ENCODE measurements at places on chromosomes 2 and 18.
A peak's percentile ranks its signal among the peaks of the same experiment; 100 is the strongest.

DNA sequence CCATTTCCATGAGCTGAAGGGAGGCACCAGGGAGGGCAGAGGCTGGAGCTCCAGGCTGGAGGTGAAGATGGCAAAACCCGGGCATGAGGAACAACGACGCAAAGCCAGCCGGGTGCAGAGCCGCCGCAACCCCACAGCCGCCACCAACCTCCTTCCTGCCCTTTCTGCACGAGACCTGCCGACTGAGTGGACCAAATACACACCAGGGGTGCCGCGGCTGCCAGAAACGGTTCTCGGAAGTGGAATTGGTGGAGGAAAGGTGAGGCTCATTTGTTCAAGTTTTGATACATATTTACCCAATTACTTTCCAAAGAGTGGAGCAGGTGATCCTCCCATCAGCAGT lies 8.4 kb upstream of the CIDEA start:
- no peak for DNase-seq

DNA sequence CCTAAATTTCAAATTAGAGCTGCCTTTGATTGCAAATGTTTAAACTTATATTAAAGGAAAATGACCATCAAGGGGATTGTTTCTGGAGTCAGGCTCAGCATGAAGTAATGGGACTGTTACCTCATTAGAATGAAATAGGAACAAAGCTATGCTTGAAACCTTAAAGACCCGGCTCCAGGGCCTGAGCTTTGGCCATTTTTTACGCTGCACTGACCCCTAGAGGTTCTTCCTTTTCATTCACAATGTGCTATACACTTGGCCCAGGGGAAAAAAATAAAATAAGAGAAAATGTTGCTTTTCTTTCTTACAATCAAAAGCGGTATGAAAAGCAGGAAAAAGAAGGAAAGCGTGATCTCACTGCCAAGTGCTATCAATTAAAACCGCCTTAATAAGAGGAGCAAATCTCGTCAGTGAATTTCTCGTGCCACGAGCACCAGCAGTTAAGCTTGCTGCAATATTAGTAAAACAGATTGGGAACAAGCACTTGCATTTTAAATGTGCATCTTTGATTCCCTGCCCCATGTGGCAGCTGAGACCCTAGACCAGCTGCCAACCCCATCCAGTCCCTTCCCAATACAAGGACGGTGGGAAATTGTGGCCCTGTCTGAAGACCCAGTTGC lies 96.6 kb downstream of the MBD2 start:
- DNase-seq, result peak; percentile 30

- no peak for DNase-seq
Measured at GRCh38 chr2:55114597-55114996, 64.3 kb upstream of the RTN4 start.

DNA sequence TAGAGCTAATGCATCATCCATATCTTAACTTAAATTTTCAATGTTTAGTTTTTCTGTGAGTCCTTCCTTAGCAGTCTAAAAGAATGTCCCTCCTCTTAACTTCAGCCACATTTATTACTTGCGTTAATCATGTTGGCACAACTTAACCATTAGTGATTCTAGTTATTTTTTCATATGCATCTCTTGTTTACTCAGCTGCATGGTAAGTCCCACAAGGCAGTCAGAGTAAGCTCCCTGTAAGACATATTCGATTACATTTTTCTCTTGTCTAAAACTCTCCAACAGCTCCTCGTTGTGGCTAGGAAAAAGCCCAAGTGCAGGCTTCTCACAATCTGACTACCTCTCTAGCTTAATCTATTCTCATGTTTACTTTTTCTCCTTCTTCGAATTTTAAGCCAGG lies 2045.3 kb upstream of the PIK3C3 start:
- DNase-seq, result no peak

GRCh38 chr18:42828881-42829280 lies 286.6 kb downstream of the RIT2 start:
- DNase-seq, result no peak

DNA sequence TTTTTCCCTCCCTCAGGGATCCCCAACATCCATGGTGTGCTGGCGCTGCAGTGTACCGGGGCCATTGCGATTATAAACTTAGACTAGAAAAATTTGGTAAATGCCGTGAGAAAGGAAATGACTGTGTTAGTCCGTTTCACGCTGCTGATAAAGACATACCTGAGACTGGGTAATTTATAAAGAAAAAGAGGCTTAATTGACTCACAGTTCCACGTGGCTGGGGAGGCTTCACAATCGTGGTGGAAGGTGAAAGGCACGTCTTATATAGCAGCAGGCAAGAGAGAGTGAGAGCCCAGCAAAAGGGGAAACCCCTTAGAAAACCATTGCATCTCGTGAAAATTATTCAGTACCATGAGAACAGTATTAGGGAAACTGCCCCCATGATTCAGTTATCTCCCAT lies 44.3 kb downstream of the NTSR2 start:
- DNase-seq, result no peak

DNA sequence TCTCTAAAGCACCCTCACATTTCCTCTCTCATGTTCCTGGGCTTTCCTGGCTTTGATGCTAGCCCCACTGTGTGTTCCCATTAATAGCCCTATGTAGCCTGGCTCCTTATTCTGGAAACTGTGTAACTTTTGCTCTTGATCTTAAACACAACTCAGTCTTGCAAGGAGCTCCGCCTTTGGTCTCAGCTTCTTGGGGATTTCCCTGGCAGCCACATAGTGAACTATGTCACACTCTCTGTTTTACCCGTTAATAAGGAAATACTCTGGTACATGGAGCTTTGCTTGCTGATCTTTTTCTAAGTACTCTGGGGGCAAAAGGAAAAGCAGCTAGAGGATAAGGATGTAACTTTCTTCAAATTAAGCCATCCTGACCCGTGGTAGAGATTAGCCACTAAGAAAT lies 259.3 kb downstream of the NEDD4L start:
- DNase-seq, result no peak

GRCh38 chr18:58046794-58047555 lies 2.9 kb downstream of the NEDD4L start:
- DNase-seq, result no peak

GRCh38 chr2:213476641-213477040 lies 192.4 kb downstream of the SPAG16 start:
- DNase-seq, result no peak

DNA sequence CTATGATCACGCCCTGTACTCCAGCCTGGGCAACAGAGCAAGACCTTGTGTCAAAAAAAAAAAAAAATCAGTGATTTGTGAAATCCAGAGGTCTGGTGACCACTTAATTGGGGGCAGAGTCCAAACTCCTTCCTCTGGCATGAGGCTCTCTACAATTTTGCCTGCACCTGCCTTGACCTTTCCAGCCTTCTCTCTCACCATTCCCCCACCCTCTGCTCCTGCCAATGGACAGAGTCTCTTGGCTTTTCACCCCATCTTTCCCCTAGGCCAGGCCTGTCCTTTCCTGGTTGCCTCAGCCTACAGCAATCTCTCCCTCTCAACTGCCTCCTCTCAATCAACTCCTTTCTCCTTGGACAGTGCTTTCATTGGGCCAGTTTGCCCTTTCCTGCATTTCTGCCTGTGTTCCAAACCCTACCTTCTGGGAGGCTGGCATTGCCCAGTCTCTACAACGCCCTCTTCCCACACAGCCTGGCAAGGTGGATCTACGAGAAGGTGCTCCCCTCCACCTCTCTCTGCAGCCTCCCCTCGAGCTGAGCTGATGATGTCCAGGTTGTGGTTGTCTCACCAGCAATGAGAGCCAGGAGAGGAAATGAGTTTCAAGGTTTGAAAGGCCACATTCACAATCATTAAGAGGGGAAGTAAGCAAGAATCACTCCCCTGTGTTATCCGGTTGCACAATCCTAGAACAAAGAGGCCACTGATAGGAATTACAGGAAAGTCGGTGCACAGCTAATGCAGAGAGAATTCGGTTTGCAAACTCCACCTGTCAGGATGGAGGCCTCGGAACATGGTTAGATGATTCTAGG lies 39.5 kb upstream of the NPAS2 start:
- no peak for DNase-seq

DNA sequence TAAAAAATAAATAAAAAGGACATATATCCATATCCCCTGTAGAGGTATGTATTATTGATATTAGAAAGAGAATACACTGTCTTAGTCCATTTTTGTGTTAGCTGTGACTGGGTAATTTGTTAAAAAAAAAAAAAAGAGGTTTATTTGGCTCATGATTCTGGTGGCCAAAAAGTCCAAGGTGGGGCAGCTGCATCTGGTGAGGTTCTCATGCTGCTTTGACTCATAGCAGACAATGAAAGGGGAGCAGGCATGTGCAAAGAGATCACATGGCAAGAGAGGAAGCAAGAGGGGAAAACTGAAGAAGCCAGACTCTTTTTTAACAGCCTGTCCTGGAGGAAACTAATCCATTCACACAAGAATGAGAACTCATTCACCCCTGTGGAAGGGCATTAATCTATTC lies 101.6 kb upstream of the MAP4K3 start:
- no peak for DNase-seq

DNA sequence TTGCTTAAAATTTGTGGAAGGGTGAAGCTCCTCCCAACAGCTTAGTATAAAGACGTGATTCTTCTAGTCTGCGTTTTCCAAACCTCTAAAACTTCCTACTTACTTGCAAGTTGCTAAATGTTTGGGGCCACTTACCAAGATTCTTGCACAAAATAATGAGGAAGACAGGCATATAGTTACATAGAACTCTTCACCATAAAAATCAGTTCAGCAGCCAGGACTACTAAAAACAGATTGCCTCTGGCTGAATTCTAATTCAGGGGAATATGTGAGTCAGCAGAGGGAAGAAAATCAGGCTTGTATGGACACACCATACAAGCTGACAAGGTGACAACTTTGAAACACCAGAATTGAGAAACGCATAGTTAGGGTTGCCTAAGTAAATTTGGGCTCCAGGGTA lies 2.8 kb upstream of the PEX13 start:
- no peak for DNase-seq

GRCh38 chr2:169351725-169352124 lies 10.6 kb downstream of the LRP2 start:
- no peak for DNase-seq

- no peak for DNase-seq
Measured at GRCh38 chr18:57299931-57300330, 52.4 kb upstream of the ST8SIA3 start.

GRCh38 chr18:24014986-24015638 lies 558 bp downstream of the TTC39C start:
- DNase-seq, result peak; percentile 46

- no peak for DNase-seq
Measured at GRCh38 chr2:124626993-124627392, 601.9 kb downstream of the CNTNAP5 start.

- DNase-seq, result peak; percentile 49
Measured at GRCh38 chr2:134460583-134460998, 206.7 kb downstream of the MGAT5 start.

GRCh38 chr2:12320991-12321641 lies 395.6 kb upstream of the TRIB2 start:
- no peak for DNase-seq

DNA sequence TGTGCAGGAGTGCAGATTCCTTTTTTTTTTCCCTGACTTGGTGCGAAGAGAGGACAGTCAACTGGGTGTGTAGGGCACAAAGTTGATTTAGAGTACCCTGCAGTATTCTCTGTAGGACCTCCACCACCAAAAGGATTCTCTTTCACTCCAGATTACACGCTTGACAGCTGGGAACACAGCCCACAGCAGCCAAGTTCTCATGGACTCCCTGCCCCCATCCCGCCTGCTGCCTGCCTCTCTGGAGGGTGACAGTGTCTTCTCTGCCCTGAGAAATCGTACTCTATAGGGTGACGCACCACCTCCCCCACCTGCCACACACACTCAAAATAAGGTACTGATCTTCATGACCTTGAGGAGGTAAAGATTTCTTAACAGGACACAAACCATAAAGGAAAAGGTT lies 26.6 kb upstream of the IHH start:
- DNase-seq, result no peak

GRCh38 chr2:183543731-183544130 lies 419.5 kb downstream of the NUP35 start:
- no peak for DNase-seq

DNA sequence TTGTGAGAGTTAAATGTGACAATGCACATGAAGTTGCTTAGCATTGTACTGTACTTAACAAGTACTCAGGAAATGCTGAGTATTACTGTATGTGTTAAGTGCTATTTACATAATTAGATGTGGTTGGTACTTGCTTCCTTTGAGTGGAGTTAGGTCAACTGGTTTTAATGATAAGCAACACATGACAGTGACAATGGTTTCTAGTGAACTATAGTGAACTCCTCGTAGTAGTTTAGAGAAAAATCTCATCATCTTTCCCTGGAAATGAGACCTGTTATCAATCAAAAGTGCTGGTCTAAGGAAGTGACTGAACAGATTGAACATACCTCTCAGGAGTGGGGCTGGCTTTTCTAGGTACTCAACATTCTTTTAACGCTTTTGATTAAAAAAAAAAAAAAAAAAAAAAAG lies 29.2 kb upstream of the ZDBF2 start:
- no peak for DNase-seq

DNA sequence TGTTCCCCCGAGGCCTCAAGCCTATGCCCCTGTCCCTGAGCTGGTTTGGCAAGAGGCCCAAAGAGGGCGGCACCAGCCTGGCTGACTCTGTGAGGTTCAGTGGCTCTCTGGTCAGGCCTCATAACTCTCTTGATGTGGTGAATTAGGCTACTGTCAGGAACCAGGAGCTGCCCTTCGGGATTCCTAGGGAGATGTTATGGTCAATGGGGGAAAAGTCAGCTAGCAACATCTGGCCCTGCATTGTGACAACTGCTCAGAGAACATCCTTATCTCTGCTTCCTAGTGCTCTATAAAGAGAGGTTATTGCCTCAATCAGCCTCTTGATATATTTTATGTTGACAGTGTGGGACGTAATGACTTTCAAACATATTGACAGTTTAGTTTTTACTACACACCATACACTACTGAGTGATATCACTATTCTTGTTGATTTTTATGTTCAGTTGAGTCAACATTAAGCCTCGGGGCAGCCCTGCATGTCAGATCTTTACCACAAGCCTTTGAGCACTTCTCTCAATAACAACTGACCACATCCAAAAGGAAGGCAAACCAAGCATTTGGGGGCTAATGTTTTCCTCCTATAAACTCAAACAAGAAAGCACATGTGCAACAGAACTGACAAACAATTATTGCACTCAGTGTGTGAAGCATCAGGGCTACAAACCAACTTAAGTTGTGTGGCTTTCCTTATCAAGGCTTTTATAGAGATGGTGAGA lies 448.3 kb upstream of the SLC14A2 start:
- no peak for DNase-seq

- DNase-seq, result no peak
Measured at GRCh38 chr2:108345951-108346350, 31.8 kb upstream of the SULT1C4 start.

DNA sequence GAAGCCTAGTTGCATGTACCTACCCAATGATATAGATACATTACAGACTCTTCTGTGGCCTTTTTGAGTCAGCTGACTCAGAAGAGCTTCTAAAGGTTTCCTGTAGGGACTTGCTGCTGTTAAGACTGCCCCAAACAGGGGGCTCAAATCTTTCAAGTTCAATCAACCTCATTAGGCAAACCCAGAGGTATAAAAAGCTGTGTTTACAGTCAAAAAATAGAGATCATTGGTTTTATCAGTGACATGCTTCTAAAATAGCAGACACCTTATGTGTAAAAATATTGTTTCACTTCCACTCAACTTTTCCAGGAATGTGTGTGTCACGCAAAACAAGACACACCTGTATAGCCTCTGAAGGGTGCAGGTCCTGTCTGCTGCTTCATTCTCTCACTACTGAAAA lies 624.3 kb upstream of the FANCL start:
- DNase-seq, result no peak

Data from BE2C (cell line).